ENCODE measurements at places on chromosomes 6 and 20. TPM values are rescaled to one million over a fixed set of nuclear protein-coding genes. Genes with fewer than 3 reads are reported as not detected.
A peak's percentile ranks its signal among the peaks of the same experiment; 100 is the strongest.

- no peak for DNase-seq
Observed at GRCh38 chr6:32627831-32628230, 9.4 kb upstream of the HLA-DQA1 start.

The ACTL10 gene
- 0.29 TPM for polyA plus RNA-seq

DNA sequence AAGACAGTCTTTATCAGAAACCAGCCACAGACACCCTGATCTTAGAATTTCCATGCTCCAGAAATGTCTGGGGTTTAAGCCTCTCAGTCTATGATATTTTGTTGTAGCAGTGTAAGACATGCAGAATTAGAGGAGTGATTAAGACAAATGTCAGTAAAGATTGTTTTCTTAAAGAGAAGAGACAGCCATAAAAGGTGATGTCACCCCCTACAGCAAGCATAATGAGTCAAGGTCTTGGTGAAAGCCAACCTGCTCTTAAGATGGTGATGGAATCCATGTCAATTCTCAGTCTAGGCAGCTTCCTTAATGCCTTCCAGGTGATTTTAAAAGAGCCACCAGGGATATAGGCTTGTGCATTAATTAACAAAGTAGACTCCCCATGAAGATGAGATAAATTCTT lies 849.9 kb upstream of the EPHA7 start:
- no peak for DNase-seq

- no peak for DNase-seq
Observed at GRCh38 chr20:19730706-19731105, 27.4 kb upstream of the RIN2 start.

The BMP2 gene
- polyA plus RNA-seq = 19.5 TPM

The EEF1A2 gene
- 1.6 TPM for polyA plus RNA-seq

DNA sequence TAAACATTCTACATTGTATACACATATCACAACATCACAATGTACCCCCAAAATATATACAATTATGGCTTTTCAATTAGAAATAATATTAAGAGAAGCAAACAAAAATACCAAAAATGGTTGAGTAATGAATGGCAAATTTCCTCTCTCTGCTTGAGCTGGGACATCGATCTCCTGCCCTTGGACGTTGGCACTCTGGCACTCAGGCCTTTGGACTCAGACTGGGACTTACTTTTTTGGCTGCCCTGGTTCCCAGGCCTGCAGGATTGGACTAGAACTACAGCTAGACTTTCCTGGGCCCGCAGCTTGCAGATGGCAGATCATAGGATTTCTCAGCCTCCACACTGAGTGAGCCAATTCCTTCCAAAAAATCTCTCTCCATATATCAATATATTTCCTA lies 52.9 kb upstream of the KCNK16 start:
- DNase-seq = no peak

- DNase-seq = no peak
Observed at GRCh38 chr6:137092018-137092417, 47.3 kb upstream of the IL20RA start.

- DNase-seq = no peak
Observed at GRCh38 chr6:157831424-157832249, 8.6 kb downstream of the SNX9 start.

The TUBB2B gene
- 124 TPM for polyA plus RNA-seq

The SLC22A3 gene
- polyA plus RNA-seq = 5.0 TPM

- no peak for DNase-seq
Observed at GRCh38 chr6:946546-946945, 253.6 kb upstream of the EXOC2 start.

The ARFGEF2 gene
- polyA plus RNA-seq = 28.6 TPM

The PPP1R3G gene
- 1.7 TPM for polyA plus RNA-seq

The CCDC170 gene
- 2.8 TPM for polyA plus RNA-seq

GRCh38 chr6:130365166-130366106 lies at the start of gene TMEM200A:
TMEM200A (plus strand) TSS chr6:130366017; CDS start chr6:130440423, 74,406 bp downstream.
- DNase-seq = peak; percentile 47

The RAD21L1 gene
- not detected for polyA plus RNA-seq

GRCh38 chr6:208364-208763 lies 83.9 kb upstream of the DUSP22 start:
- no peak for DNase-seq

The SAMD10 gene
- 6.5 TPM for polyA plus RNA-seq
